ENCODE measurements at places on chromosomes 3 and 15.

GRCh38 chr3:13501958-13502790 is 22.1 kb downstream of the HDAC11 start:
- no peak for DNase-seq

GRCh38 chr3:177196008-177196455 is 1.2 kb downstream of the TBL1XR1 start:
- DNase-seq: no peak

GRCh38 chr3:97694876-97695275 is 69.7 kb upstream of the ARL6 start:
- DNase-seq: no peak

GRCh38 chr3:34957677-34958076 is 681.6 kb upstream of the ARPP21 start:
- no peak for DNase-seq

GRCh38 chr3:63405882-63406281 is 127.8 kb downstream of the SYNPR start:
- DNase-seq: no peak

DNA sequence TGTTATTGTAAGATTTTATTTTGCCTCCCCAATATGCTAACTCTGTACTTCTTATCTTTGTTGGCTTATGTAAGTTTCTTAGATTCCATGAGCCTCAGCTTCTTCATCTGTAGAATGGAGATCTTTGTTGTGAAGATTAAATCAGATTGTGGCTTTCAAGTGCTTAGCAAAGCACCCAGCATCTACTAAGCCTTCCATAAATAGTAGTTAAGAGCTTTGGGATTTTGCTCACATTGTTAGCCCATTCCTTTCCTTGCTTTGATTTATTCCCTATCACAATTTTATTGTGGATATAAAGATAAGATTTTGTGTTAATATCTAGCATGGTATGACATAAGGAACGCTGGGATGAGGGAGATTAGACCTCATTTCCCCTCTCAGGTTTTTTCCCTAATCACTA is 501.4 kb downstream of the PYDC2 start:
- DNase-seq: no peak

GRCh38 chr3:94043285-94043684 is 14.9 kb upstream of the STX19 start:
- DNase-seq: no peak

DNA sequence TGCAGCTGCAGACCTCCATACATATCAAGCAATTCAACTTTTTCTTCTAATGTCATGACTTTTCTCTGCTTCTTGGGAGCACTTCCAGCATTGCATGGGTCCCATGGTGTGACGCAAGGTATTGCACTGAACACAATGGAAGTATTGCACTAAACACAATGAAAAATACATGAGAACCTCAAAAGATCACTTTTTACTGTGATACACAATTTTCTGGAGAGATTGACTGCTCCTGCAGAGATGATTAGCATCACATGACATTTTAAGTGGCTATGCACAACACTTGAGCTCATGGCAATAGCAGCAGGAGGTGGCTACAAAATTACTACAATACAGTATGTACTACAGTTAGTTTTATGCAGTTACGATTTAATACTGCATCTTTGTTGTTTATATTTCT is 113.5 kb upstream of the BHLHE40 start:
- no peak for DNase-seq

DNA sequence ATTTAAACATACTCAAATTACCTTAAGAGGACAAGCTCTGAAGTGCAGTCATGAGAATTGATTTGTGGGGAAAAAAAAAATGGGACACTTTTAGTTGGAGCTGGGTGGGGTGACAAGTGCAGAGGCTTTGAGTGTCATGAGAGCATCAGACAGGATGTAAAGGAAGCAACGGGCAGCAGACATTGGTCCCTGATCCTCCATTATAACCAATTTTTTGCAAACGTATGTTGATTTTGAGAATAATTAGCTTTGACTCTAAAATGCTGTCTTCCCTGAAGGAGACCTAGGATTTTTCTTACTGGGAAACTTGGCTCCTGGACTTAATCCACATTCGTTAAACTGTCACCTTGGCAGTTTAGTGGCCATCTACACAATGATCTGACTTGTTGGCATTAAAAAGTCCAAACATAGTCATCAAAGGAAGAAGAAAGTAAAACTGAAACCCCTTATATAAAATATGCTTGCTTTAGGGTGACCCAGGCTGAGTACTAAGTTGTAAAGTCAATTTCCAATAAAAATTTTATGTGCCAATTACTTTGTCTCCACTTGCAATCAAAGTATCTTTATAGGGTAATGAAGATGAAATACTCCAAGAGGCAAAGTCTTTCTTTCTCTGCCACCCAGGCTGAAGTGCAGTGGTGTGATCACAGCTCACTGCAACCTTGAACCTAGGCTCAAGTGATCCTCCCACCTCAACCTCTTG is 45.6 kb downstream of the BCL2L10 start:
- DNase-seq: no peak

DNA sequence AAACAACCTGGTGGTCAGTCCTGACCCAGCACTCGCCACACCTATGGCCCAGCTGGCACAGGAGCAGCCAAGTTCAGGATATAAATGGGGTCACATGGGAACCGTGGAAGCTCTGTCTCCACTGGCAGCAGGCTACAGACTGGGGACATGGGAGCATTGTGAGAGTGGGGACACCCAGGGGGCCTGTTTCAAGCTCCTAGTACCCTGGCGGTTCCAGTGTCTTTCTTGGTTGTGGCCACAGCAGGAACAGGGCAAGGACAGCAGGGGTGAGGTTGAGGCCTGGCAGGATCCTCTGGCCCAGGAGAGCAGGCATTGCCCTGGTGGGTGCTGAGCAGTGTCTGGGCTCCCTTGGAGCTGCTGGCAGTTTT is 1.9 kb downstream of the CSK start:
- DNase-seq: no peak

- DNase-seq: no peak
These were observed 3.9 kb upstream of the HEG1 start for GRCh38 chr3:125059488-125060245.

DNA sequence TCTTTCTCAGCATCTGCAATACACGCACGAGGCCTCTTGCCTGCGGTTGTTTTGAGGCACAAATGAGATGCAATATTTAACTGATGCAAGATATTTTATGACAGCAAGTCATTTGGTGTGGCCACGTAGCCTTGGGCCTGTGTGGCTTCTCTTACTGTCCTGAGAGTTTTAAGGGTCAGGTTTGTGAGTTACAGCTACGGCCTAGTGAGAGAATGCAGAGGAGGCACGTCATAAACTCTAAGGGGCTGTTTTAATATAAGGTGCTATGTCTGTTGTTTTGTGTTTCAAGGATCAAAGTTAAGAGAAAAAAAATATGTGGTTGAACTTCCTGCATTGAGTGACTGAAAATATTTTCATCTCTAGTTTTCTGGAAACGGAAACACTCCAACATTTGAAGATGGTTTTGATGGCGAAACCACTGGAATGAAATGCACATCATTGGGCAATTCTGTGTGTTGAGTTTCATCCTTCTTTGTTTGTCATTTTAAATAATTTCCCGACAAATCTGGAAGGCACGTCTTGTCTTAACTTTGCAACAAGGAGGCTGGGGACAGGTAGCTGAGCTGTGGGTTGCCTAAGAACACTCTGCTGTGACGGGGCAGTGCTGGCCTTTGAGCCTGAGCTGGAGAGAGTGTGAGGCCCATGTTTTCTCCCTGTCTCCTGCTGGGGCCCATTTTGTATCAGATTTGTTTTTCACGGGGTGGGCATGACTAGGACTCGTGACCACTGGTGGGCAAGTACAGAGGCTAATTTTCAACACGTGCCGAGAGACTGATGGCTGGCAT is 5.1 kb downstream of the APBA2 start:
- no peak for DNase-seq

DNA sequence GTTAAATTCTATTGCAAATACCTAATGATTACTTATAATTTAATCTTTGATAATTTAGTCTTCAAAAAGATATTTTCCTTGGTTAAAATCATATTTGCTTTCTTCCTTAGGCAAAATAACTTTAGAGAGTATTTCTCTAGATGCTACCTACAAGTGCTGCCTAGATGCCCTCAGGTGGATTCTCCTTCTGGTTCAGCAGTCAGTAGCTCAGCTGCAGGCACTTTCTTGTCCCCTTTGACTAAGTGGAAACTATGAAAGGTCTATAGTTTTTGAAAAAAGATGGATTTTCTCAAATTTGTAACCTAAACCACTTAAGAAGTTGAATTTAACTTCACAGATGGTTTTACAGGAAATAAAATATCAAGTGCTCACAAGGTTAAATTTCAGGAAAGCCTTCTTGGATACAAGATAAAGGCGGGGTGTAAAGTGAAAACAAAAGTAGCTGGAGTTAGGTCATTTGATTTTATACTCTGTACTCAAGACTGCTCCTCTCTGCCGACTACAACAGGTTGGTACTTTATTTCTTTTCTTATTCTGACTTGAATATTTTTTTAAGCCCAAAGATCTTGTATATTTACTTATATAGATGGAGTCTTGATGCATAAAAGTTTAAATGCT is at the start of gene ACKR4:
Gene ACKR4, plus strand, starts transcription at position 455 of the 618 bp plus-strand sequence. CDS start 3,128 bp downstream, outside the sequence.
- DNase-seq: no peak

GRCh38 chr3:19070325-19070724 is 78.0 kb upstream of the KCNH8 start:
- DNase-seq: no peak

- DNase-seq: no peak
These were observed 80.4 kb downstream of the NEDD4 start for GRCh38 chr15:55912982-55913381.

DNA sequence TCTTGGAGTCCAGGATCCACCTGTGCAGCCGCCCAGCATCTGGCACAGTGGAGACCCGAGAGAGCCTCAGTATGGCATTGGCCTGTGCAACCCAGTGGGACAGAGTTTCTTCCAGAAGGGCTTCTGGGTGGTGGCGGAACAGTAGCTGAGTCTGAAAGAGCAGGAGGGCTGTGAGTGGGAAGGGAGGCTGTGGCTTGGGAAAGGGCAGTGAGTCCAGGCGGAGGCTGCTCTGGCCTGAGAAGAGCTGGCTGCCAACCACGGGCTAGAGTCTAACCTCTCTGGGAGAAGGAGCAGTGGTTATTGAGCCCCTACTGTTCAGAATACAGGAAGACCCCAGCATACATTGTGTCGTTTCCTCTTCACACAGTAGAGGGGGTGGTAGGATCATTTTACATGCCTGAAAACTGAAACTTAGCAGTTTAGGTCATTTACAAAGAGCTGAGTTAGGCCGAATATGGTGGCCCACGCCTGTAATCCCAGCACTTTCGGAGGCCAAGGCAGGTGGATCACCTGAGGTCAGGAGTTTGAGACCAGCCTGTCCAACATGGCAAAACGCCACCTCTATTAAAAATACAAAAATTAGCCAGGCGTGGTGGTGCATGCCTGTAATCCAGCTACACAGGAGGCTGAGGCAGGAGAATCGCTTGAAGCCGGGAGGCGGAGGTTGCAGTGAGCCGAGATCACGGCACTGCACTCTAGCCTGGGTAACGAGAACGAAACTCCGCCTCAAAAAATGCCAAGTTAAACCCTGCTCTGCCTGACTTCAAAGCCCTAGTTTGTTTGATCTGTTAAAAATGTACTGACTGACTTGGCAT is 3.2 kb downstream of the AEN start:
- no peak for DNase-seq

GRCh38 chr3:139771331-139771730 is 93.6 kb upstream of the NMNAT3 start:
- no peak for DNase-seq

- no peak for DNase-seq
These were observed 152.9 kb downstream of the IGF1R start for GRCh38 chr15:98801234-98801561.

All from GM12892 (cell line).